ENCODE measurements at places on chromosomes 6 and 20.

DNA sequence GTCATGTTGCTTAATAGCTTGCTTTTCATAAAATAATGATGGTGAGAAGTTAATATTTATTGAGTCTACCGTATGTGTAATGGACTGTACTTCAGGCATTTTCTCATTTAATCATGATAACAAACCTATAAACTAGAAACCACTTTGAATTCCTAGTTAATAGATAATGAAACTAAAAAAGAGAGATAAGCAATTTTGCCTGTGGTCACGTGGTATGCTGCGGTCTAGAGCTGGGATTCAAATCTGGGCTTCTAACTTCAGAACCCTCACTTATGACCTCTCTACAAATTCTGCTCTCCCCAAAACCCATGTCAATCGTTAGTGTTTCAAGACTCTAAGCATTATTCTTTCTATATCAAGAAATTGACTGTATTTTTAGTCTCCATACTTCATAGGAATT lies 700.7 kb downstream of the PRKN start:
- DNase-seq: no peak

DNA sequence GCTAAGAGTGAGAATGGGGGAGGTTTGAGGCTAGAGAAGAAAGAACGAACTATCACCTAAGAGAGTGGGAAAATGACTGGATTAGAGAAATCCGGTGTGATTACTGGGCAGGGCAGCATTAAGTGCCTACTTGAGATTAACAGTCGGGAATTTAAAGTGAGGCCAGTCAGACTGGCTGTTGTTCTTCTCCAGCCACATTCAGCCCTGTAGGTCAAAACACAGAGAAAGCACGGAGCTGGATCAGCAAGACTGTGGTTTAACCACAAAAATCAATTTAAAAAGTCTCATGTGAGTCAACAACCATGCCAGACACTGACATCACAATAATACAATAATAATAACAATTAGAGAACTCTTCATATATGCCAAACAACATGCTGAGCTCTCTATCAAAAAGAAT lies 301.9 kb upstream of the SGK1 start:
- DNase-seq: no peak

GRCh38 chr6:135600086-135600702 lies 102.7 kb upstream of the AHI1 start:
- no peak for DNase-seq

DNA sequence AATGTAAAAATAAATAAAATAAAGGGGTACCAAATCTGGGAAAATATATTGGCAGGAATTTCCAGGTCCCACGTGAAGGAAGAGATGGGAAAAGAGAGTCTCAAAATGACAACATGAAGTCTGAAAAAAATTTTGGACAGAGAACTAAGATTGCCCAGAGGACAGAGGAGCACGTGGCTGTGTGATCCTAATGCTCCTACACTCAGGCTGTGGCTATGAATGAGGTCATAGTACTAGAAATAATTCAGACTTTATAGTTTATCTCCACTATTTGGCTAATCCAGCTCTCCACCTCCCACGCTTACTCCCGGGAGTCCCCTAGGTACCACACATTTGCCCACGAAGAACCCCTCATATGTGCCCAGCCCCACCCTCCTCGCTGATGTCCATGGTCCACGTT lies 42.8 kb upstream of the STMND1 start:
- no peak for DNase-seq

- DNase-seq: no peak
Observed at GRCh38 chr20:13022401-13023155, 13.8 kb downstream of the SPTLC3 start.

- DNase-seq: no peak
Observed at GRCh38 chr6:1020837-1021236, 291.1 kb upstream of the FOXQ1 start.

- DNase-seq: no peak
Observed at GRCh38 chr20:52217689-52218395, 26.3 kb upstream of the ZFP64 start.

- no peak for DNase-seq
Observed at GRCh38 chr6:30912746-30913520, 1.1 kb upstream of the VARS2 start.

DNA sequence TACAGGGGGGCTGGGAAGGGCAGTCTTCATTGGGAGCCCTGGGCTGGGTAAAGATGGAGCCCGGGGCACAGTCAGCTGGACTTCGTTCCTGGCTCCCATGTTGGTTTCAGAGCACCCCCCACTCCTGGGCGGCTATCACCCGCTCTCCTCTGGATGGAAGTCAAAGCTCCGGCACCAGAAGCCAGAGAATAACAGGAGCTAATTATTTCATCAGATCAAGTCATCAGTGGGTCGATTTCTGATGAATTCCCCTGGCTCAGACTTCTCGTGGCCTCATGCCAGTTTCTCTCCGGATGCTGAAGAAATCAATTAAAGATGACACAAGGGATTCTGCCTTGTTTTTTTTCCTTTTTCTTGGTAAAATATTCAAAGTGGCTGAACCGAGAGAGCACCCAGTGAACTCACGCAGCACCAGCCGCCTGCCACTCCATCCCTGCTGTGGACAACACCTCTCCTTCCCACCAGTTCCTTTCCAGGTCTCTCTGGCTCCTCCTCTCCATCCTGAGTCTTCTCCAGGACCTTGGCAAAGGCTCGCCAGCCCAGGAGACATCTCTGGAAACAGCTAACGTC lies 22.5 kb downstream of the SULF2 start:
- no peak for DNase-seq

DNA sequence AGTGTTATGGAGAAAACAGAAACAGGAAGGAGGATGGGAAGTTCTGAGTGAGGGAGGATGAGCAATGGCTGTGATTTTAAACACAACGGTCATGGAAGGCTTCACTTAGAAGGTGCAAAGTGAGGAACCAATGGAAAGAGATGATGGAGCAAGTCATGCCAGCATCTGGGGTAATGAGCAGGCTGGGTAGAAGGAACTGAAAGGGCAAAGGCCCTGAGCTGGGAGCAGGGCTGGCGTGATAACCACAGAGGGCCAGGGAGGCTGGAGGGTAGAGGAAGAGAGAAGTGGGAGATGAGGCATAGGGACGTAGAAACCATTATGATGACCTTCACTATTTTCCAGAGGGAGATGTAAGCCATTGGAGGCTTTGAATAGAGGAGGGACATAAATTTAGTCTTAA lies 43.6 kb downstream of the NHLRC1 start:
- no peak for DNase-seq

- DNase-seq: peak; percentile 59
Observed at GRCh38 chr6:31541059-31541657, 645 bp downstream of the DDX39B start.

GRCh38 chr6:12776291-12776690 lies 59.7 kb downstream of the PHACTR1 start:
- DNase-seq: no peak

DNA sequence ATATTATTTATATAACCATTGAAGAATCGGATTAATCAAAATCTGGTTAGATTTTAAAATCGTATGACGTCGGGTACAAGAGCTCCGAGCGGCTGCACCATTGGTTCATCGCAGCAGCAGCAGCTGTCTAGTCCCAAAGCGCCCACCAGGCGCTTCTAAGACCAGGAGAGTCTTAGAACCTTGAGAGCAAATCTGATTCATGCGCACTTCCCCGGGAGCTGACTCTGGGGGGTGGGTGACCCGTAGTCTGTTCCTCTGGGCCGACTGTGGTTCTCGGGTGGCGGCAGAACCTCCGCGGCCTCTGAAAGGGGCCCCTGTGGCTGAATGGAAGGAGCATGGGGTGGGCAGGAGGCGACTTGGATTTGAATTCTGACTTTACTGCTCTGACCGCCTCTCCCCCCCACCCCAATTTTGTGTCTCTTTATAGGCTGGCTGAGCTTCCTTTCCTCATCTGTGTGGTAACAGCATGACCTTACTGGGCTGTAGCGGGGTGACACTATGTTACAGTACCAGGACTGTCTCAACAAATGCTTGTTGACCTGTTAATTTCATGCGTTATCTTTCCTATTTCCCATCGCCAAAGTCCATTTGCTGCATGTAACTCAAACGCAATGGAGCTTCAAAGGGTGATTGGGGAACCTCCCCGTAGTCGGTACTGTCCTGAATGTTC lies 119.7 kb downstream of the RTN4IP1 start:
- no peak for DNase-seq

Data from SW 1271 (cell line).